Activated CD8-positive, alpha-beta memory T cell treated with anti-CD3 and anti-CD28 coated beads for 1 hour (primary cell): ENCODE measurements at places on chromosomes 3 and 15.

DNA sequence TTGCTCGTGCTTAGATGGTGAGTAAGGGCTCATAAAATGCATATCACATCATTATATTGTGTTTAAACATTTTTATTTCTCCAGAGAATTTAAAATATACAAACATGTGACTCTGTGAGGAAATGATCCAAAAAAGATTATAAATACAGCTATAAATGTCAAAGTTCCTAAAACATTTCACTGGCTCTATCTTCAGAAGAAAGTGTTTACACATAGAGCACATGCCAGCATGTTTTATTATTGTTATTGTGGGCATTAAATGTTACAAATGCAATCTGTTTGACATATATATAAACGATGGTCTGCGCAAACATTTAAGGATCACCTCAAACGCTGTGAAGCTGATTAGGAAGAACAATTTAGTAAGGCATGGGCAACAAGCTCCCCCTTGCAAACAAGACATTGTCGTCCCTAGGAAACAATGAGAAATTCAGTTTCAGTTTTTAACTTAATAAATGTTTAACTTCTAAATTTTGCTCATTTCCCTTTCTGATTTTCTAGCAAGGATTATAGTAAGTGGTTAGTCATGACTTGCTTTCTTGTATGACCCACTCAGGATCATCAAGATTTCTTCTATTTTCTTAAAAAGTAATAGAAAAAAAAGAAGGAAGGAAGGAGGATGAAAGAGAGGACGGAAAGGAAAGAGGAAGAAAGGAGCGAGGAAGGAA lies 207.5 kb downstream of the SATB1 start:
- no peak for DNase-seq

DNA sequence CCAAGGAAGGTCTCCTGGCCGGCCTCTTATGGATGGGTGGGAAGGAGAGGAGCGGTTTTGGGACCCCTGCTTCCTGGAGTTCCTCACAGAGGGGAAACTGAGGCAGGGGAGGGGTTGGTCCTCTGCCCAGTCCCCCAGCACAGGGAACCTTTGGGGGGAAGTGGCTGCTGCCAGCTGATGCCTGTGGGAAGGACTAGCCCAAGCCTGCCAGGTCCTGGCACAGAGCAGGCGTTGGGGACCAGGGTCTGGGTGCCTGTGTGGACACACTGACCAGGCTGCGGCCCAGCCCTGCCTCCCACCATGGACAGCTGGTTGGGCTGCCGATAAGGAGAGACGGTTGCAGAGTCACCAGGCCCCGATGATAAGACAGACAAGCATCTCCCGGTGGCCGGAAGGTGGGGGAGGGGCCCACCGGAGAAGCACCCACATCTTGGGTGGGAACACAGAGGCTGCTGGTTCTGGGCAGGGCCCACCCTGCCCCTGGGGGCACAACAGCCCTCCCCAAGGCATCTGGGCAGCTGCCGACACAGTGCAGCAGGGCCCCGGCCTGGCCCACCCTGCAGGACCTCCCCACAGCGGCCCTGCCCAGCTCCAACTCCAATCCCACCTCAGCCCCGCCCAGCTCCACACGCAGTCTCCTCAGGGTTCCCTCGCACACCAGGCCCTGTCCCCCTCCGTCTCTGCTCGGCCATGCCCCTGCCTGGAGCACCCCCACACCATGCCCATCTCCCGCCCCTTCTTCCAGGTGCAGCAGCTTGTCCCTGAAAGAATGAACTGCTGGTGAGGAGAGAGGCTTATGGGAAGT lies 50.7 kb downstream of the DNAJB8 start:
- no peak for DNase-seq

- DNase-seq, result no peak
These were observed 19.5 kb downstream of the ZXDC start for GRCh38 chr3:126456211-126456610.

DNA sequence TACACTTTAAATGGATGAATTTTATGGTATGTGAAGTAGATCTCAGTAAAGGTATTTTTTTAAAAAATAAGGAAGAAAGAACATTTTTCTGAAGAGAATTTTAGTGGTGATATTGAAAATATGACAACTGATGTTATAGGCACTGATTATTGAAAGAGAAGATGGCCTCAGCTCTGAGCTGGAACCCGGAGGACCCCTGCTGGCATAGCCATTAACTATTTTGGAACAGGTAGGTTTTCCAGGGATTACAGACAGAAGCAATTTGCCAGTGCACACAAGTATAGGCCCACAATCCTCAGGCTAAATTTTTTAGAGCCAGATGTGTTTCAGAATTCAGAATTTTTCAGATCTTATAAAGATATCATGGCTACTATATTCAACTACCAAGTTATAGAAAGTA lies 315.9 kb upstream of the GPR149 start:
- no peak for DNase-seq

- no peak for DNase-seq
These were observed 78.5 kb upstream of the CHD2 start for GRCh38 chr15:92821491-92822116.

GRCh38 chr3:13879102-13879945 lies 547 bp downstream of the WNT7A start:
- no peak for DNase-seq

- DNase-seq, result no peak
These were observed 12.4 kb upstream of the GREM1 start for GRCh38 chr15:32705446-32705845.

DNA sequence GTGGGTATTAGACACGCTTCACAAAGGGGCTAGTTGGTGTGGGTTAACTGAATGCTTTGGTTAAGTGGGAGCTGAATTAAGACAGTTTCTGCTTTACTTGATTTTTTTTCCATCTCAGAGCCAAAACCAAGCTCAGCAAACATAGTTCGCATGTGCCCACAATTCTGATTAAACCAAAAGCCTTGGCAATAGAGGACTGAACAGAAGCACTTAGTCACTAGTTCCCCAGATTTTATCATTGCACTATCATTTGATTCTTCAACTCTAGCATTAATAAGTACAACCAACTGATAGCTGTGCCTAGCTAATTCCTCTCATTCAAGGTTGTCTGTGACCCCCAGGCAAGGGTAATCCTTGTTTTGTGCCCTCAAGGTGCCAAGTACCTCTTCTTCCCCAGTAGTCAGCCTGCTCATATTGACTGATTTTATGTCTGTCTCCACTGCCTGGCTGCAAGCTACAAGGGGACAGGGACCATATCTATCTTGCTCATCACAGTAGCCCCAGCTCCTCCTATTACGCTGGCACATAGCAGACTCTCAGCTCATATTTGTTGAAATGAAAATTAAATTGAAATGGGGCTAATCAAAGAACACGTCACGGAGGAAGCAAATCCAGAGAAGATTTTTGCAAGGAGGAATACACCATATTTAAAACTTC lies 9.9 kb upstream of the ARHGEF3 start:
- DNase-seq, result no peak

GRCh38 chr15:35622641-35623340 lies 76.8 kb upstream of the DPH6 start:
- no peak for DNase-seq

- no peak for DNase-seq
These were observed 96.1 kb downstream of the RSRC1 start for GRCh38 chr3:158205994-158206393.

- DNase-seq, result no peak
These were observed 5.5 kb upstream of the CX3CR1 start for GRCh38 chr3:39285332-39285731.

DNA sequence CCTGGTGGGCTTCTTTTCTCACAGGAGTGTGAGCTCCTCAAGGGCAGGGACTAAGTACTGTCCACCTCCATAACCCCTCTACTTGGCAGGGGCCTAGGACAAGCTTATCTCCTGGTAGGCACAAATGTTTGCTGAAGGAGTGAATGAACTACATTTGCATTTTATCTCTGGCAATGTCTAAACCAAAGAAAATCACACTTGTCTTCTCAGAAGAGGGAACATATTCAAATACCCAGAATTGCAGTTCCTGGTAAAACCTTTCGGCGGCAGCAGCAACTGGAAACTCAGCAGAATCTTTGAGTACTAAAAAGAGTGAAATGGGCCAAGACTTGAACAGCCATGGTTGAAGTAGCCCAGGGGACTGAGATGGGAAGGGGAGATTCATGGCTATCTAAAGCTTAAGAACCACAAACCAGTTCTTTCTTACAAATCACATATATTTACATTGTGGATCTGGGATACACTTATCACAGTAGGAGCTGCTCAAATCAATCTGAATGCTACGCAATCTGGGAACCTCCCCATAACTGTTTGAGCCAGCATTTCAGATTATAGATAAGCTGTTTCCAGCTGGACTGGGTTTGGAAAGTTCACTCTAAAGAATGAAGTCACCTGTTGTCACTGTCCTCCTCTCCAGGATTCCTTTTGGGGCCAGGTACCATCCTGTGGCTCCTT lies 18.7 kb upstream of the PTPN9 start:
- no peak for DNase-seq

GRCh38 chr15:53272116-53272515 lies 482.0 kb upstream of the ONECUT1 start:
- no peak for DNase-seq

GRCh38 chr3:40597441-40597840 lies 72.7 kb downstream of the ZNF621 start:
- no peak for DNase-seq

- no peak for DNase-seq
These were observed 322.3 kb downstream of the ARRDC4 start for GRCh38 chr15:98282656-98283332.

DNA sequence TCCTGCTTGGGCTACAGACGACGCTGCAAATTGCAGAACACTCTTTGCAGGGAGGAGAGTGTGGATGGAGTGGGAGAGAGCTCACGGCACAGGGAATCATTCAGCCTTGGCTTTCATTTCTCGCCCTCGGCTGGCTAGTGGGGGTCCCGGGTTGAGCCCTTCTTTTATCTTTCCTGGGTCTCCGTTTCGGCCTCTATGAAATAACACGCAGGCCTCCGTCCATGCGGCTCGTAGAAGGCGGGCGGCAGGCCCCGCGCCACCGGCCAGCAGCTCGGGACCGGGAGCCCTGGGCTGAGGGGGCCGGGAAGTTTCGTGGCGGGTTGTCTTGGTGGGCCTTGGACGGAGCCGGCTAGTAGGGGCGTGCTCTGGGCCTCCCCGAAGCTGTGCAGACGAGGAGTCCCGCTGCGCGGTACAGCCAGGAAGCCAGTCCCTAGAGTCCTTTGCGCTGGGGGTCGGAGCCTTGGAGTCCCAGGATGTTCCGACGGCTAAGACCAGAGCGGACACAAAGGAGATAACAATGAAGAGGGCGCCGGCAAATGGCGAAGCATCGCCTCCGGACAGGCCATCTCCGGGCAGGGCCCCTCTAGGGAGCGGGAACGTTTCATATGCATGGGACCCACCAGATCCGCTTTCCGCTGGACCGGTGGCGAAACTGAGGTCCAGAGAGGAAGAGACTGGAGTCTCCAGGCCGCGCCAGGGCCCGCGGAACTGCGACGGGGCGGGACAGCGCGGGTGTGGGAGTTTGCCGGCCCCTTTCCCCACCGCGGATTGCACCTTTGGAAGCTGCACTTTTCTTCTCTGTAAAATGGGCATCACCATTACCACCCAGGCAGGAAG lies 4.3 kb downstream of the RNU6-1 start:
- DNase-seq, result no peak

GRCh38 chr3:195859846-195860411 lies 48.2 kb upstream of the MUC4 start:
- no peak for DNase-seq

GRCh38 chr3:52891164-52891563 lies 6.2 kb downstream of the STIMATE start:
- no peak for DNase-seq

GRCh38 chr3:23845326-23846216 lies 39.8 kb downstream of the UBE2E1 start:
- no peak for DNase-seq

- DNase-seq, result no peak
These were observed 7.4 kb downstream of the WNT7A start for GRCh38 chr3:13872451-13872850.

DNA sequence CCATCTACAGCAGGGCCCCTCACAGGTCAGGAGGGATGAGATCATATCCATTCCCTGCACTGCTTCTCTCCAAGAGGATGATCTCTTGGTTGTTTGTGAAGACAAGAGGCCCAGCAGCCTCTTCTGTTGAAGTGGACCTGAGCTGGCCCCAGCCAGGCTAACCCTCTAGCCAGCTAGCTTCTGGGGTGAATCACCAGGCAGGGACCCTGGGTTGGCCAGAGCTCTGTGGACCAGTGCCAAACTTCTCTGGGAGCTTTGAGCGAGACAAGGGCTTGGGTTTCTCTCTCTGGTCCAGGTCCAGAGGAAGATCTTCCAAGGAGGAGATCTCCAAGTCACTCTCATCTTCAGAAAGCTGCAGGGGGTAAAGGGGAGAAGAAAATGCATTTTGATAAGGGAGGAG lies 52.7 kb downstream of the CLDN18 start:
- DNase-seq, result no peak

DNA sequence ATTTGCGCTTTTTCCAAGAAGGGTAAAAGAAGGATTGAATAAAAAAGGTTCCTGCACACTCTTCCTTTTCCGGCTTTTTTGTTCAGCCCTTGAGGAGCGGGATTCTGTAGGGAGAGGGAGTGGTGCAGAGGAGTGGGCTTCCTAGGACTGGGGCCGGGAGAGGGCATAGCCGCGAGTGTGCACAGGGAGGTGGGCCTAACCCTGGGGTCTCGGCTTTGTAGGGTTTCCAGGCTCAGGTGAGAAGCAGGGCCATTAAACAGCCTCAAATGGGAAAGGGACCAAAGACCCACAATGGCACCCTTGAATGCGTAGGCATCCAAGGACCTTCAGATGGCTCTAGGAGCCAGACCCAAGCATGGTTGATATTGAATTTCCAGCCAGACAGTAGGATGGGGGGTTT lies 35.4 kb upstream of the RAB6B start:
- DNase-seq, result no peak

DNA sequence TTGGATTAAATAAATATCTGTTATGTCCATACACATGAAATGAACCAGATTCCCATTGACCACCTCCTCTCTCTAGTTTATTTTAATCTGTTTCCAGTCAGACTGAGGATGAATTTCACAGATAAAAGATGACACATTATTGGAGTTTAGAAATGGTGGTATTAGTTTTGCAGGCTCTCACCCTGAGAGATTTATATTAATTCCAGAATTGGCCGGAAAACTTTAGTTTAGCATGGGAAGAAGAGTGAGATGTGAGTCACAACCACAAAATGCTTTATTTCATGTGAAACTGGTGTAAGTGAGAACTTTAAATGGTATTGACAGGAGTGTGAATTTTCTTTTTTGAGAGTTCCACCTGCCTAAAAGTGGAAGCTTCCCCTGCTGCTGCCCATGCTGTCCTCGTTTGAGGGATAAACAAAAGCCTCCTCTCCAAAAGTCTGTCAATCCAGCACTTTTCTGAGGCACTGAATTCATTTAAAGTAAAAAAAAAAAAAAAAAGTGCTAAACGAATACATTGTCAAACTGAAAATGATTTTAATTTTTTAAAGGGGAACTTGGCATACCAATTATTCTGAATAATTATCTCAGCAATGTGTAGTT lies 65.1 kb upstream of the EPHA3 start:
- DNase-seq, result no peak

GRCh38 chr3:30324587-30324986 lies 281.8 kb upstream of the TGFBR2 start:
- DNase-seq, result no peak

- DNase-seq, result no peak
These were observed 8.7 kb upstream of the PRR23E start for GRCh38 chr3:127183931-127184869.

- no peak for DNase-seq
These were observed 70.3 kb upstream of the SMAD3 start for GRCh38 chr15:66994927-66995656.
